PC-3 (cell line): ENCODE measurements at places on chromosomes 1 and 21. TPM values are rescaled to one million over a fixed set of nuclear protein-coding genes. Genes with fewer than 3 reads are reported as not detected.

ARID4B gene
- total RNA-seq = 14.0 and 16.8 TPM in 2 replicates

DNA sequence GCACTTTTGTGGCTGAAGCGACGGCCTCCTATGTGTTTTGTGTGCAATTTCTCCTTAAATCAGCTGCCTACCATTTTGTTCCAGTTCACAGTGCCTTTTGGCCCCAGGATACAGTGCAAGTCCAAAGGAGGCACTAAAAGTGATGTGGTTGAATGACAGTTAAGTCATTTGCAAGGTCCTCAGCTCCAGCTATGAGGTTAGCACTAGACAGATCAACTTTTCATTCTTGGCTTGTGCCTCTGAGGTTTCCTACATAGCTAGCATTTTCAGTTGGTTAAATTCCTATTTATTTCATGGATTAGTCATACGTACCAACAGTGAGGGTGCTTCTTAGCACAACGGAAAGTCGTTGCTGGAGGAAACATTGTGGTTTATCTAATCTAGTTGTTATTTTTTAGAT lies 59.3 kb upstream of the NTPCR start:
- peak; percentile 9 for DNase-seq

DNA sequence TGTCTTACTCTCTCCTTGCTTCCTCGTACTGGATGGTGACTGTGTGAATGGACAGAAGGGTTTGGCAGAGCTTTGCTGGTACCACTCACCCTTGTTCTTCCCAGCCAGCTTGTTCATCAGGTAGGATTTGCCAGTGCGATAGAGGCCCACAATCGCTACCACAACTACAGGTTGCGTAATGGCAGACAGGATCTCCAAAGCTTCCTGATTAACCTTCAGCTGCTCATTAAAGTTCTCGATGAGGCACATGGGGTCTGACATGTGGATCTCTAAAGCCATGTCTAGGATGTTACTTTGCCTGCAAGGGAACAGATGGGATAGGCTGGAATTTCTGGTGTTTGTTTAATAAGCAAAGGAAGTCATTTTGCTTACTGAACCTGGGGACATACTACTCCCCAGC lies 3.4 kb downstream of the GBP5 start:
- DNase-seq = no peak

ZNF326 gene
- 7.2 and 12.7 TPM in 2 replicates for total RNA-seq

ATP1A4 gene
- 0.04 TPM in 1 of 2 replicates, not detected in the other for total RNA-seq
